Caco-2 (cell line): ENCODE measurements at places on chromosomes 7 and 10. TPM values are rescaled to one million over a fixed set of nuclear protein-coding genes. Genes with fewer than 3 reads are reported as not detected.

The NOS3 gene
- 1.1 TPM in 1 of 2 replicates, not detected in the other for total RNA-seq

The DGKI gene
- 0.77 and 0.84 TPM in 2 replicates for total RNA-seq

The MMD2 gene
- total RNA-seq: not detected in 2 replicates

The WIPF3 gene
- 1.1 and 1.2 TPM in 2 replicates for total RNA-seq

The EFCAB10 gene
- not detected in 2 replicates for total RNA-seq

The TRIM74 gene
- 0.39 TPM in 1 of 2 replicates, not detected in the other for total RNA-seq

The CLDN3 gene
- 19.6 and 21.0 TPM in 2 replicates for total RNA-seq

The ZNF735 gene
- total RNA-seq: not detected in 2 replicates
